ENCODE measurements at places on chromosomes 12 and 14.

GRCh38 chr14:99751539-99752485 lies 41.4 kb upstream of the EML1 start:
- no peak for DNase-seq

DNA sequence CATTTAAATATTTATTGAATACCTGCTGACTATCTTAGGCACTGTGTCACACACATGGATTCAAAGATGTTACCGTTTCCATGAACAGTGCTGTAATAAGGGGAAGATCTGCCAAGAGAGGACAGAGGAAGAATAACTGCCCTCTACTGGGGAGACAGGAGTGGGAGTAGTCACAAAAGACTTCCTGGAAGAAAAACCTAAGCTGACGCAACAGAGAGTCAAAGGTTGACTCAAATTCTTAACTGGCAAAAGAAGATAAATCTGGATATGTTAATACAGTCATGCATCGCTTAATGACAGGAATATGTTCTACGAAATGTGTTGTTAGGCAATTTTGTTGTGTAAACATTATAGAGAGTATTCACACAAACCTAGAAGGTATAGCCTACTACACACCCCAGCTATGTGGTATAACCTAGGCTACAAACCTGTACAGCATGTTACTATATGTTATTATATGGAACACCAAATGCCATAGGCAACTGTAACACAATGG lies 51.5 kb downstream of the DCAF5 start:
- DNase-seq, result peak; percentile 5

DNA sequence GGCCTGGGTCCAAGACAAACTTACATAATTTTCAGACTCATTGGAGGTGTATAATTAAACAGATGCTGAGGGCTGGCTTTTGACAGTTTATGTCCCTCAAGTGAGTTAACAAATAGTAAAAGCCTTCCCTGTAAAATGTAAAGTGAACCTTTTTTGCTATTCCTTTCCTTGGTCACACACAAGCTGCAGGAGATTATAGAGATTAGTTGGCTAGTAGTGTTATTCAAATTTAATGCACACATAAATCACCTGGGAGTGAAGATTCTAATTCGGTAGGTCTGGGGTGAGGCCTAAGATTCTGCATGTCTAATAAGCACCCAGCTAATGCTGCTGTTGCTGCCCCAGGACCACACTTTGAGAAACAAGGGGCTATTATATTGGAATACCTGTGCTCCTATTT lies 206.2 kb upstream of the SSTR1 start:
- no peak for DNase-seq

- no peak for DNase-seq
These were observed 148.6 kb upstream of the DIO3 start for GRCh38 chr14:101412739-101413138.

- DNase-seq, result no peak
These were observed 80.7 kb upstream of the KRR1 start for GRCh38 chr12:75592086-75592485.

- no peak for DNase-seq
These were observed 66.3 kb downstream of the E2F7 start for GRCh38 chr12:76998908-76999556.

- DNase-seq, result no peak
These were observed 150.3 kb downstream of the DPF3 start for GRCh38 chr14:72743626-72744025.

- no peak for DNase-seq
These were observed 56.3 kb downstream of the RPH3A start for GRCh38 chr12:112847708-112848337.

DNA sequence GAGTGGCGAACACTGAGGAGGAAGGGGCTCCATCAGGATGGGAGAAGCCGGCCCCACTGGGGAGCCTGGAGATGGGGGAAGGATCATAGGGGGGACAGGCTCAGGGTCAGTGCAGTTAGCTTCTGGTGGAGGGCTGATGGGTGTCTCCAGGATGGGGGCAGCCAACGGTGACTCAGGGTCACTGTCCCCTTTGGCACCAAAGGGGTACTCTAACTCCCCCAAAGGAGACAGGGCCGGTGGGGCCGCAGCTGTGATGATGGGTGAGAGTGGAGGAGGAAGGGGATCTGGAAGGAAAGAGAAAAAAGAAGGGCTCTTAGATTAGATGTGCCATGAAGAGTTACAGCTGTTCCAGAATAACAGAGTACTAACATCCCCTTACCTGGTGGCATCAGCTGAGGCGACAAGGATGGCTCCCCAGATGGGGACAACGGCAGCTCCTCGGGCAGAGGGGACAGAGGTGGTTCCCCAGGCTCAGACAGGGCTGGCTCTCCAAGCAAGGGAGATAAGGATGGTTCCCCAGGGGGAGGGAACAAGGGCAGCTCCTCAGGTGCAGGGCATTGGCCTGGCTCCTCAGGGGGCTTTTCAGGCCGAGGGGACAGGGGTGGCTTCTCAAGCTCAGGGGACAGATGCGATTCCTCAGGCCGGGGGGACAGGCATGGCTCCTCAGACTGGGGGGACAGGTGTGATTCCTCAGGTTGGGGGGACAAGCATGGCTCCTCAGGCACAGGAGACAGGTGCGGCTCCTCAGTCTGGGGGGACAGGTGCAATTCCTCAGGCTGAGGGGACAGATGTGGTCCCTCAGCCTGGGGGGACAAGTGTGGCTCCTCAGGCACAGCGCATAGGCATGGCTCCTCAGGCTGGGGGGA lies 9.9 kb downstream of the KMT2D start:
- DNase-seq, result no peak

- no peak for DNase-seq
These were observed 3.8 kb downstream of the TXNRD1 start for GRCh38 chr12:104219361-104219892.

DNA sequence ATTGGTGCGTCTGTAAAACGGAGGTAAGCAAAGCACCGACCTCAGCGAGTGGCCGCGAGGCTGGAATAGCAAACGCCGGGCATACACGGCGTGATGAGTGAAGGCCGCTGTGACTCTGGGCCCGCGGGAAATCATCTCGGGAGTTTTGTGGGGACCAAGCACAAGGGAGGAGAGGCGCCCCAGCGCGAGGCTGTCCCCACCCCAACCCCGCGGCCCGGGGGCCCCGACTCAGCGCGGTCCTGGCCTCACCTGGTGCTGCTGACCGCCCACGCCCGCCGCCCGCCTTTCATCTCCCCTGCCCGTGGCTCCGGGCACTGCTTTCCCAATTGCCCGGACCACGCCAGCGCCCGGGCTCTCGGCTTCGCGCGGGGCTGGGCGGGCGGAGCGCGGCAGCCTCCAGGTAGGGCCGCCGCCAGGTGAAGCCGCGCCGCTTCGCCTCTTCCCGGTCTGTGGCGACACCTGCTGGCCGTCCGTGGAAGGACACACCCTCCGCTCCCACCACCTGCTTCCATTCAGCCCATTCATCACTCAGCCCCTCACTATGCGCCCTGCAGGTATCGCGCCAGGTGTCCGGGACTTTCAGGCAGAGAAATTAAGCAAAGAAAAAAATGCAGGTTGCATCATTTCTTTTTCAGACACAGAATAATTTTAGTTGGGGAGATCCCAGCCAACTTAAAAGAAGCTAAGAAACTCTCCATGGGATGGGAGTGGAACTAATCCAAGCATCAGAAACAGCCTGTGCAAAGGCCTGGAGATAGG lies 360.4 kb downstream of the MED13L start:
- DNase-seq, result peak; percentile 48

GRCh38 chr12:52655251-52655650 lies 3.2 kb upstream of the KRT2 start:
- DNase-seq, result no peak

DNA sequence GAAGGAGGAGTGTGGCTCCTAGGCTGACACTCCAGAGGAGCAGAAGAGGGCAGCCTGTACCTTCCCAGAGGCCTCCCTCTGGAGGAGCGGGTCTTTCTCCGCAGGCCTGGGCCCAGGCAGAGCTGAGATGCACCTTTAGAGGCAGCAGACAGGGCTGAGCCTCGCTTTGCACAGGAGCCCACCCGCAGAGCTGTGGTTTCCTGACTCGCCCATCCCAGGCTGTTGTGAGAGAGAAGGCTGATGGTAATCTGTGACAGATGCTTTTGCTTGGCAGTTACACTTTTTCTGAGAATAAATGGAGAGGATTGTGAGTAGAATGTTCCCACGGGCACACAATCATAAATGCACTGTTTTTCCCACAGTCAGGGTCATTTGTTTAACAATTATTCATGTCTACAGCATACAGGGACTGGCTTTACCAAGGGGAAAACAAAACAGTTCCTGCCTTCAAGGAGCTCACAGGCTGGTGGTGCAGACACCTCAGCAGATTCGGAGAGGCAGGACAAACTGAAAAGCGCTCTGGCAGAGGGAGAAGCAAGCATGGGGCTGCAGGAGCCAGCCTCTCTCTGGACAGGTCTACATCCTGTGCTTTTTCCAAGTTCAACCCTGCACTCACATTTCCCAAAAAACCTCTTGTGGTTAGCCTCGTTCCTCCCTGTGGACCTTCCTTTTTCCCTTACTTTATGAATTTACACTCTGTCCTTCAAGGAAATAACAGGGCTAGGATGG lies 13.9 kb downstream of the EVL start:
- peak; percentile 77 for DNase-seq
